ENCODE measurements at places on chromosomes 6 and 20.
A peak's percentile ranks its signal among the peaks of the same experiment; 100 is the strongest.

- DNase-seq: no peak
Measured at GRCh38 chr6:148530394-148530953, 187.8 kb downstream of the SASH1 start.

DNA sequence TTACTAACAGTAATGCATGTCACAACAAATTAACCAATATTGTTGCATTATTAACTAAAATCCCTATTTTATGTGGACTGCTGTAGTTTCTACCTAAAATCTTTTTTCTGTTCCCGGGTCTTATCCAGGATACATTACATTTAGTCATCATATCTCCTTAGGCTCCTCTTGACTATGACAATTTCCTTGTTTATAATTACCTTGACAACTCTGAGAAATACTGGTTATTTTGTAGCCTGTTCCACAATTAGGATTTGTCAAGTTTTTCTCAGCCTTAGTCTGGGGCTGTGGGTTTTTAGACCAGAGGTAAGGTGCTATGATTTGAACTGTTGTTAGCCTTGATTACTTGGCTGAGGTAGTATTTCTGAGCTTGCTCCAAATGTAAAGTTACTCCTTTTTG lies 3.7 kb downstream of the FBXO5 start:
- DNase-seq: no peak

DNA sequence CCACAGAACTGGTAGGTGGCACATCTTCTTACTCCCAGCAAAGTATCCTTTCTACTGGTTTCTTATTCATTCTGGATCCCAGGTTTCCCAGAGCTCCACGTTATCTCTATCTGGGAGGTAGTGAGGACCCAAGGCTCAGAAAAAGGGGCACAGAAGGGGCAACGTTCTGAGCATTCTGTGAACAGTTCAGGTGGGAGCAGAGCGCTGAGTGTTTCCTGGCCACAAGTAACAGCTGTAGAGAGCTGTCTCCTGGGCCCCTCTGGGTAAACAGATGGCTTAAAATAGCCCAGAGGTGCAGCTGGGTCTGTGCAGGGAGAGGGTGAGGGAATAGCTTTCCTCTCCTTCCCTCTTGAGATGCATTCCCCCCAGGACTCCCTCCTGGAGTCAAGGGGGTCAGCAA lies 2.1 kb downstream of the APOBEC2 start:
- DNase-seq: no peak

DNA sequence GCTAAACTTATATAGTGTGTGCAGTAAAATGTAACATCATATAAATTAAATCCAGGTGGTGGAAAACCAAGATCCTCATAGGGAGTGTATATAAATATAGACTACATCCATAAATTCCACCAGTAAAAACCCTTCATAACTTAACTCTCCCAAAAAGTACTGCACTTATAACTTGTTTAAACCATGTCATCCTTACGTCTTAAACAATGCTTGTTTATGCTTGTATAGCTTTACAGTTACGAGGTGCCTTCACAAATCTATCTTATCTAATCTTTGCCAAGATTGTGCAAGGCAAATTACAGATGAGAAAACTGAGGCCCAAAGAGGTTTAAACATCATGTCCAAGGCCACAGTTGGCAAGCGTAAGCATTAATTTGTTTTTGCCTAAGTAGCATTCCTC lies 71.3 kb downstream of the BCAS1 start:
- DNase-seq: no peak

DNA sequence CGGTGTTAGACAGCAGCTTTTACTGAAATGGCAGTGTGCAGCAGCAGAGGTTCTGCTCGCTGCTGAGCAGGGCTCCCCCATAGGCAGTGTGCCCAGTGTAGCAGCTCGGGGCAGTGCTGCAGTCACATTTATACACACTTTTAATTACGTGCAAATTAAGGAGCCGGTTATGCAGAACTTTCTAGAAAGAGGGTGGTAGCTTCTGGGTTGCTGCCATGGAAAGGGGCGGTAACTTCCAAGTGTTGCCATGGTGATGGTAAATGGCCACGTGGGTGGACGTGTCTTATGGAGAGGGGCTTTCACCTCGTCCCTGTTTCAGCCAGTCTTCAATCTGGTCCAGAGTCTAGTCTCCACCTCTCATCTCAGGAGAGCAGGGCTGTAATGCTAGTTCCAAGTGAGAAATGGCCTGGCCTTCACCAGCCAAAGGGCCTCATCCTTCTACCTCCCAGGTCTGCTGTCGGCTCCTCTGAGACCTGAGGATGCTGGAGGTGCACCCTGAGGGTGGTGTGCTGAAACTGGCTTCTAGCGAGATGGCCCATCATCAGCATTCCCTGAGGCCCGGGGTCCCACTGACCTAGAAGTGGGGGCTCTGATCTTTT lies 180.5 kb upstream of the PMEPA1 start:
- no peak for DNase-seq

- DNase-seq: no peak
Measured at GRCh38 chr6:109393886-109394281, 11.6 kb upstream of the CD164 start.

DNA sequence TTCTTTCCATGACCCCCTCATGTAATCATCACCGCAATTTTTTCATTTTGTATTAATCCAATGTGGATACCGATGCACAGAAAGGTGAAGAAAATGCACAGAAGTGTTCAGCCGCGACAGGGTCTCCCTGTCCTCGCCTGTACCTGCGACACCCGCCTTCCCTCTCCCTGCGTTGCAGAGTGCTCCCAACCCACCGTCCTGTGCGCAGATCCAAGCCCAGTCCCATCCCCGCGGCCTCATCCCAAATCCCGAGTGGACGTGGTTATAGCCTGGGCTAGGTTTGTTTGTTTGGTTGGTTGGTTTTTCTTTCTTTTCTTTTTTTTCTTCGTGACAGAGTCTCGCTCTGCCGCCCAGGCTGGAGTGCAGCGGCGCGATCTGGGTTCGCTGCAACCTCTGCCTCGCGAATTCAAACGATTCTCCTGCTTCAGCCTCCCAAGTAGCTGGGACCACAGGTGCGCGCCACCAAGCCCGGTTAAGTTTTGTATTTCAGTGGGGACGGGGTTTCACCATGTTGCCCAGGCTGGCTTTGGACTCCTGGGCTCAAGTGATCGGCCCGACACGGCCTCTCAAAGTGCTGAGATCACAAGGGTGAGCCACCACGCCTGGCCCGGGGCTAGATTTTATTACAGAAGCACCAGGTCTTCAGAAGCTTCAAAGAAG lies 536 bp upstream of the RAET1G start:
- peak; percentile 63 for DNase-seq

- no peak for DNase-seq
Measured at GRCh38 chr6:168216751-168217191, 102.8 kb downstream of the DACT2 start.

- DNase-seq: no peak
Measured at GRCh38 chr6:138115877-138116660, 8.8 kb upstream of the PERP start.

DNA sequence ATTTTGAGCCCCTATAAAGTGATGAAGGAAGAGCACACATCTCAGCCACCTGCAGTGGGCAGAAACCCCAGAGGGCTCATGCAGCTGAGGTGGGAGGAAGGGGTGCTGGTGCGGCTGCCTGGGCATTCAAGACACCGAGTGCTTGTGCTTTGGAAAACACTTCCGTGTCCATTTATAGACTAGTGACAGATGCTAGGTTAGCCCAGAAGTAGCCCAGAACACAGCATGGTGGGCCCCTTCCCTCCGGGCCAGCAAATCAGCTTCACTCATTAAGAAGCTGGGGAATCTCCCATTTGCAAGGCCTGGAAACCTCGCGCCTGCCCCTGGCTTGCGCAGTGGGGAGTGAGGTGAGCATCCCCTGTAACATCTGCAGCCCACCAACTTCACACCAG lies 12.9 kb downstream of the BEND3 start:
- DNase-seq: no peak

DNA sequence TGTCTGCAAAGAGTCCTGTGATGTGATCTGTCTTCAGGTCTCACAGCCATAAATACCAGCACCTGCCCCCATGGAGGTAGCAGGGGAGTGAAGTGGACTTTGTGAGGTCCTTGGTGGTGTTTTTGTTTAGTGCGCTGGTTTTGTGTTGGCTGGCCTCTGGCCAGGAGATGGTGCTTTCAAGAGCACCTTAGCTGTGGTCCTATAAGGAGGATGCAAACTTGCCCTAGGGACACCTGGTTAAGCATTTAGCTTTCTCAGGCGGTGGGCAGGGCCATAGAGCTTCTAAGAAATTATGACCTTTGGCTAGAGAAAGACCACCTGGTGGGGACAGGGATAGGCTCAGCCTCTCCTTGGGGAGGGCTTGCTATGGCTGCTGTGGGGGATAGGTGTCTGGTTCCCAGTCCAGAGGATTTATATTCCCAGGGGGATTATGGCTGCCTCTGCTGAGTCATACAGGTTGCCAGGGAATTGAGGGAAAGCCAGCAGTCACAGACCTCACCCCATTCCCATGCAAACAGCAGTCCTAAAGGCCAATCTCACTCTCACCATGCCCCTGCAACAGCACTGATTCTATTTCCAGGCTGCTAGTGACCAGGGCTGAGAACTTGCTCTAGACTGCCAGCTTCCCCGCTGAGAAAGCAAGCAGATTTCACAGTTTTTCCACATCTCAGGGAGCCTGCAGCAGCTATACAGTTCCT lies 259.3 kb downstream of the TFAP2B start:
- DNase-seq: no peak

GRCh38 chr6:101404775-101405174 lies 11.3 kb downstream of the GRIK2 start:
- no peak for DNase-seq

- no peak for DNase-seq
Measured at GRCh38 chr20:58449681-58450221, 60.7 kb downstream of the VAPB start.

- no peak for DNase-seq
Measured at GRCh38 chr6:41672816-41673703, 34.8 kb downstream of the MDFI start.

DNA sequence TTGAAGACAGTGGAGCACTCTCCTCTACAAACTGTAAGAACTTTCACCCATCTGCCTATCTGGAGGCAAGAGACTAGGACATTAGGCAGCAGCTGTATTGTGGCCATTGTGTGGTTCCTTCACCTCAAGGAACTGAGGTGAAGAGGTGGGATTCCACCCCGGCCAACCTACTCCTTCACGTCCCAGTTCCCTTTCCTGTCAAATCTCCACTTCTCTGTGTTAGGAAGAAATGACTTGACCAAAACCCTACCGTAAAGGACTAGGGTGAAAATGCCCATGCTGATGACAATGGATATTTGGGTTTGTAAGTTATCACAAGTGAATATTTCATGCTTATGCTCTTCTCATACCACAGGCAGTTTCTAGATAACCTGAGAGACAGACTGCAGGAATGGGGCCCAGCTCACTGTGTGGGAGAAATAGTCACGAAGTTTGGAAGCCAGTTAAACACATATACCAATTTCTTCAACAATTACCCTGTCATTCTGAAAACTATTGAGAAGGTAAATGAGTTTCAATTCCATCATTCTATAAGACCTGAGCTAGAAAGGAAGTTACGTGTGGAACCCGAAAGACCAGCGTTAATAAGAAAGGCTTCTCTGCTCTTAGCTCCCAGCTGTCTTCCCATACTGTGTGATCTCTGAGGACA lies 86.6 kb downstream of the ECT2L start:
- no peak for DNase-seq

- DNase-seq: no peak
Measured at GRCh38 chr6:35140639-35141006, 516 bp downstream of the TCP11 start.

DNA sequence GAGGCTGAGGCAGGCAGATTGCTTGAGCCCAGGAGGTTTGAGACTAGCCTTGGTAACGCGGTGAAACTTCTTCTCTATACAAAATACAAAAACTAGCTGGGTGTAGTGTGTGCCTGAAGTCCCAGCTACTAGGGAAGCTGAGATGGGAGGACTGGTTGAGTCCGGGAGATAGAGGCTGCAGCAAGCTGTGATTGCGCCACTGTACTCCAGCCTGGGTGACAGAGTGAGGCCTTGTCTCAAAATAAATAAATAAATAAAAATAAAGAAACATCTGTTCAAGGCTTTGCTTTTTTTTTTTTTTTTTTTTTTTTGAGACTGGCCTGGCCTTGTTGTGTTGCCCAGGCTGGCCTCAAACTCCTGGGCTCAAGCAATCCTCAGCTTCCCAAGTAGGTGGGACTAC lies 23.7 kb upstream of the SLC23A2 start:
- no peak for DNase-seq
